ENCODE measurements at places on chromosomes 7 and 10.

- DNase-seq: no peak
Observed at GRCh38 chr10:94074462-94074861, 80.7 kb downstream of the PLCE1 start.

DNA sequence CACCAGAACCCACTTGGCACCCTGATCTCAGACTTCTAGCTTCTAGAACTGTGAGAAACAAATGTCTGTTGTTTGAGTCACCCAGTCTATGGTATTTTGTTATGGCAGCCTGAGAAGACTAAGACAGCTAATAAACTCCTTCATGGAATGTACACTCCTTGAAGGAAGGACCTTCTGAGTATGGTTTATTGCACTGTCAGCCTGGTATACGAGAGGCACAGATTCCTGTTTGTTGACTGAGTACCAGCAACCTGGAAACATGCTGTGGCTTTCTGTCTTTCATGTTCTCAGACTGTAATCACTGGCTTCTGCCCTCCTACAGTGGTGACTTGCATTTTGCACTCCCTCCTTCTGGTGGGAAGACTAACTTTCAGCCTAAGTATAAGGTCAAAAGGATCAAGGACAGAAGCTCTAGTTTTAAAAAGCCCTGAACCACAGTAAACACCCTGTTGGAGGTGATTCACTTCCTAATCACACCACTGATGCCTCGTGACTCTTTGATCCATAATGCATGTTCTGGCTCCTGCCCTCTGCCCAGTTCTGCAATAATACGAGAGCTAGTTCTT, 319.0 kb upstream of the NPSR1 start:
- DNase-seq: no peak

DNA sequence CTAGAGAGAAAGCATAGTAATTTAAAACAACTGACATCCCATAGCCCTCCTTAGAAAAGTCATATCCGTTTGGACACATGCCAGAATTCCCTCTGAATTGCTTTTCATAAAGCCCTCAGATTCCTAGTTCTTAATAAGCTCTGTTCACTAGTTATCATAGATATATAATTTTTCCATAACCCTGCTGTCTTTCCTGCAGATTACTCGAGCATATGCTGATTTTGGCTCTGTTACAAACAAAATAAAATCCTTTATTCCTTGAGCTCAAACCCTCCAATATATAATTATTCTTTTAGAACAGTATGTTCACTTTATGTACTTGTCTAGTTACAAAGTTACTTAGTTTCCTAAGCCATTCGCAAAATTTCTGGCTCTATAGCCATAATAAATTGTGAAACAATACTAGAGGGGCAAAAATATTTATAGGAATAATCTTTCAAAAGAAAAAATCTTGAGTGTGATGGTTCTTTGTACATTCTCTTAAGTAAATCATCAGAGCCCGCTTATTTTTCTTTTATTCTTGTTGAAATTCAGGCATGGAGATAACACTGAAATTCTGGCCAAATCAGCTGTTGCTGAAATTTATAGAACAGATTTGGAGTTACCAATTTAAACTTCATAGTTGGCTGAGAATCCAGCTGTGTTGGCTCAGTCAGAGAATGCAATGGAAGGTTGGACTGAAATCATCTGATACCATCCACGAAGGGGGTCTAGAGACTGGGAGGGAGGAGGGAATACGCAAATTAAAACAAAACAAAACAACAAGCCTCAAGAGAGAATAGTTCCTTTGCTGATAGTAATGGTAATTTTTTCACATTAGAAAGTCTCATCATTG, 146.1 kb upstream of the TMEM196 start:
- DNase-seq: no peak

DNA sequence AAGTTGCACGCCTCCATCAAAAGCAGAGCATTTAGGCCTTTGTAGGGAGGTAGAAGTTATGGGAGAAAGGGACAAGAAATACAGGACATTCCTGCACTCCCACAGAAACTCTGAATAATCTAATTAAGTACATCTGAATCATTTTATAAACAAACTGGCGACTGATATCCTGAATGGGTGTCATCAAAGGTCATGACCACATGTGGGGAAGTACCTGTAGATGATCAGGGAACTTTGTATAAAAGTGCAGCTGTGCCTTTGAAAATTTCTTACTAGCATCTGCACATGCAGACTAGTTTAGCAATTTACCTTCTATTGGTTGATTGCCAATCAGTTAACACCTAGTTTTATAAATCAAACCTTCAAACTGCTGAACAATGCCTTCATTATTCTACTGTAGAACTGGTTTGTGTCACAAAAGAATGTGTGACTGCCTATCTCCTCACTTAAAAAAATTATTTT, 17.1 kb downstream of the STEAP4 start:
- no peak for DNase-seq

DNA sequence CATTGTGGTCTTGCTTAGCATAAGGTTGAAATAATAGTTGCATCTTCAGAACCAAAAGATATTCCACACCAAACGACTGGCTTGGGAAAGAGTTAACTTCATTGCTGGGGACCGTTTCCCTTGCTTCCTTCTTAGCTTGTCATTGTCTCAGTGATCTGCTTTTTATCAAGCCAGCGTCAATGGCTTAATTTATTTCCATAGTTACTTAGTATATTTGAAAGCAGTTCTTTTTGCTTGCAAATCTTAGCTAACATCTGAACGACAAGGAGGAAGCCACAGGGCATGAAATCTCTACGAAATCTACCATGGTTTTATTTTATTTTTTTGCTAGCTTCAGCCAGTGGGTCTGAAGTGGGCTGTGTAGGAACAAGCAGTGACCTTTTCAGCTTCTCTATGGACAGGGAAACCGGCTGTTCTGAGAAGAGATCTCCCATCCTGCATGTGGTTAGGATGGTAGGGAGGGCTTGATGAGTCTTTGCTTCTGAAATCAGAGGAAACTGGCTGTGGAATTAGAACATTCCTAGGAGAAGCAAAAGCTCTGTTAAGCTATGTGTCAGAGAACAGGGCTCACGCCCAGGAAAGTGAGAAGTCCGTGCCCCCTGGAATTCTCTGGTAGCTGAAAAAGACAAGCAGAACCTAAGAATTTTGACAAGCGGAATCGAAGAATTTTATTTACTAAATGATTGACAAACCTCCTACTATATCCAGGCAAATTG, 8.0 kb downstream of the SLC18A2 start:
- DNase-seq: no peak

GRCh38 chr10:103792547-103792946, 62.8 kb downstream of the SH3PXD2A start:
- no peak for DNase-seq

DNA sequence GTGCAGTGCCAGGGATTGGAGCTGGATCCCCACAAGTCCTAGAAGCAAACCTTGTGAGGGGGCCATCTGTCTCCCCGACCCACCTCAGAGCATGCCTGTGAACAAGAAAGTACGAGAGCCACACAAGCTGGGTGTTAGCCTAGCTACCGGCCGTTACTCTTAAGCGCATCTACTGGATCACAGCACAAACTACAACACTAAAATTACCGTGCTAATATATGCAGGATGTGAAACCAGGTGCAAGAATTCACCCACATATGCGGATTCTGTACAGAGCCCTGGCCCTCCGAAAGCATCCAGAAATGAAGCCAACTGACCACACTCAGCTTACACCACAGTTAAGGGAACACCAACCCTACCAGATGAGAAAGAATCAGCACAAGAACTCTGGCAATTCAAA, 16.0 kb upstream of the PRSS1 start:
- no peak for DNase-seq

GRCh38 chr7:98737176-98737575, 120.1 kb downstream of the NPTX2 start:
- no peak for DNase-seq

DNA sequence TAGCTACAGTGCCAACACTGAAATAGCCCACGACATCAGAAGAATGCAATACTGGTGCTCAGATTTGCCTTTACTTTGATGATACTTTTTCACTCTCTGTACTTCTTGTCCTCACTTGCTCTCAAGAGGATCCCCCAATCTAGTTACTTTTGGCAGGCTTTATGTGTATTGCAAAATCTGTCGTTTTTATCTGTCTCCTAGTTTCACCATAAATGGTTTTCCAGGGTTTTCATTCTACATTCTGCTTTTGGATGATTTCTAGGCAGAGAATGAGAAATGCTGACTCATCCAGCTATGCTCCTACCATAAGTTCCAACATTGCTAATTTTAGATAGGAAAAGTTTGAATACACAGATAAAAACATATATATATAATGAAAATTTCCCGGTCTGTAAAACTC, 659.5 kb upstream of the NRG3 start:
- DNase-seq: no peak

DNA sequence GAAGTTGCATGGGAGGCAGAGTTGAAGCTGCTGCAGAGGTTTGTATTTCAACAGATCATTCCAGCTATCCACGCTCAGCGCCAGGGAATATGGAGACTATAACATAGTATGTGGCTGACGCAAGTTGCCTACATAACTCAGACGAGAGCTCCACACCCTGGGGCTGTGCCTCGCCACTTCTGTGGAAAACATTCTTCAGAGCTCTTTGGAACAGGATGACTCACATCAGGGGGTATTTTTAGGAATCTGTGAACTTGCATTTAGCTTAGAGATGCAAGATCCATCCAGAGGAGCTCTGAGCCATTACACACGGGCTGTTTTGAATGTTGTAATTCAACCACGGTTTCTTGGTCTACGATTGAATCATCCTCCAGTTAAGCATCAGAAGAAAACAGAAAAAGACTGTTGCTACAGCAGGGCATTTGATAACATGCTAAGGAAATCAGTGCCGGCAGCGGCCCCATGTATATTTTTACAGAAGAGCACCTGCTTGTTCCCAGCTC, 481.5 kb upstream of the AKR1E2 start:
- peak; percentile 7 for DNase-seq

DNA sequence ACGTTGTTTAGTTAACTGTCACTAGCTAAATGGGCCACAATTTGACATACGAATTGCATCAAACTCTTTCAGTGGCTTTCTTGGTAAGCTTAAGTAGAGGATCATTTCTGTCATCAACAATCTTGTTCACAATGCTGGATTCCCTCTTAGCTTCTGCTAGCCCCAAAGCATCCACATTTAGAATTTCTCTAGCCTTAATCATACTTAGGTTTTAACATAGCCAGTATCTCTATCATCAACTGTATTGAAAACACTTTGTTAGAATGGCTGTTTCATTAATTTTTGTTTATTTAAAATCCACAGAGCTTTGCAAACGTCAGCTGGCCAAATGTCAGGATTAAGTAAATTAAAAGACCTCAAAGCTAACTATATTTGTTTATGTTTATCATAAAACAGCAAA, 41.1 kb downstream of the ABRAXAS2 start:
- no peak for DNase-seq

GRCh38 chr10:47214520-47214919, 85.5 kb upstream of the GDF10 start:
- no peak for DNase-seq

Measured in activated T-helper 9 cell treated with anti-CD3 and anti-CD28 coated beads, Interleukin-2, amount 50 U/mL, for 16 hours (primary cell).